GM12865 (cell line): ENCODE measurements at places on chromosomes 12 and 14.
A peak's percentile ranks its signal among the peaks of the same experiment; 100 is the strongest.

DNA sequence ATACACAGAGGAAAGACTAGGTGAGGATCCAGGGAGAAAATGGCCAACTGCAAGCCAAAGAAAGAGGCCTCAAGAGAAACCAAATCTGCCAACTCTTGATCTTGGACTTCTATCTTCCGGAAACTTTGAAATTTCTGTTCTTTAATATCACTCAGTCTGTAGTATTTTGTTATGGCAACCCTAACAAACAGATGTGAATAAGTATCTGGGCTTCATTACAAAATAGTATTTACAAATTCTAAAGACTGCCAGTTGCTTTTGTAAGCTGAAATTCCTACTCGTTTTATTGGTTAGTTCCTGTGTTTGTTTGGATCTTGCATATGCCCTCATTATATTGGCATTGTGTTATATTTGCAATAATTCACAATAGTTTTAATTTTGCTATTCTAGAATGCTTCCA is 143.2 kb upstream of the USP15 start:
- no peak for DNase-seq

GRCh38 chr12:104802208-104802607 is 155.9 kb downstream of the SLC41A2 start:
- no peak for DNase-seq

GRCh38 chr12:131747276-131748177 is 36.6 kb downstream of the SFSWAP start:
- DNase-seq: no peak

DNA sequence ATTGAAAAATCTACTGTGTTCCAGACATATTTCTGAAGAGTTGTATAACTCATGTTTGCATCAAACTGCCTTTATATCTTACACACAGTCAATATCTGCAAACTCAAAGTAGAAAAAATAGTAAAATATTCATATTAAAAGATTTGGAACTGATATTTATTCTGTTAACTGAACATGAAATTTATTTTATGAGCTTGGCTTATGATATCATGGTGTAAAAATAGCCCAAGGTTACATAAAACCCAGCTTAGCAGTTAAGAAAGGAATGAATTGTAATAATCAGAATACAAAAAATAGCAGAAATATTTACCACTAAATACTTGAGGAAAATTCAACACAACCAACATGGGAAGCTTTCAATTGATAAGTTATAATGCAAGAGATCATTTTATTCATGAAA is 367.9 kb downstream of the FLRT2 start:
- no peak for DNase-seq

- DNase-seq: no peak
Measured at GRCh38 chr12:119594399-119594730, 791 bp downstream of the TMEM233 start.

DNA sequence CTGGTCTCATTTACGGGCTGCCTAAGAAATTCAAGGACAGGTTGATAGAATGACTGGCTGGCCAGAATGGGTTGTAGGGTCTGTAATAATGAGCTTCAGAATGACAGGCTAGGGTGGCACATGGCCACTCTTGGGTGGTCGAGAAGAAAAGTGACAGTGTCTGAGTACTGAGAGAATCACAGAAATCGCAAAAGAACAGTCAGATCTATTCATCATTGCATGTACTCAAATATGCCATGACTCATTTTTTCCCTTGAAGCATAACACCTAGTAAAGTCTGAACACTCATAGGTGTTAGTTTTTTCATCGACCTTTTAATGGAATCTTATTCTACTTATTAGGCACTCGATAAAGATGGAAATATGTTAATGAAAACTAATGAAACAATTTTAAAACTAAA is 37.8 kb upstream of the SEL1L start:
- DNase-seq: no peak

DNA sequence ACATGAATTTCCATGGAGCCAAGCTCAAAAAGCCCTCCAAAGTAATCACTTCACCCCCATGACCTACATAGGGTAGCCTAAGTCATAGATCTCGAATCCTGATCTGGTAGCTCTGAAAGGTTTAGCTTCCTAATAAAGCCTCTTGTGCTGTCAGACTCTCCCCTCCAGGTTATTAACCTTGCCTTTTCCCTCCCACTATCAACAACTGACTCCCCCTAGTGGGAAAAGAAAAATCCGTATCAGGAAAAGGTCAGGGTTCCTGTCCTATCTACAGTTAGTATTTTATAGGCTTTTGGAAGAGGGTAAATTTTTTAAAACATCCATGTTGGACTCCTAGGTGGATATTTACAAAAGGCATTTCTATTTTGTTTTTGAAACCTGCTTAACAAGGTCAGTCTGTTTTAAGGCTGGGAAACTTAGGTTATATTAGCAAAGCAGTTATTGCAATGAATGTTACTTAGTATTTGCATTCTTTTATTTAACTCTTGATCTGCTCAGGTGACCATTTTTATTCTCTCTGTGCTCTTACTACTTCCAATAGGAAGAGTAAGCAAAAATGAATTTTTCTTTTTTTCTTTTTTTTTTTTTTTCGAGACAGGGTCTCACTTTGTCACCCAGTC is 8.0 kb downstream of the YY1 start:
- peak; percentile 42 for DNase-seq

DNA sequence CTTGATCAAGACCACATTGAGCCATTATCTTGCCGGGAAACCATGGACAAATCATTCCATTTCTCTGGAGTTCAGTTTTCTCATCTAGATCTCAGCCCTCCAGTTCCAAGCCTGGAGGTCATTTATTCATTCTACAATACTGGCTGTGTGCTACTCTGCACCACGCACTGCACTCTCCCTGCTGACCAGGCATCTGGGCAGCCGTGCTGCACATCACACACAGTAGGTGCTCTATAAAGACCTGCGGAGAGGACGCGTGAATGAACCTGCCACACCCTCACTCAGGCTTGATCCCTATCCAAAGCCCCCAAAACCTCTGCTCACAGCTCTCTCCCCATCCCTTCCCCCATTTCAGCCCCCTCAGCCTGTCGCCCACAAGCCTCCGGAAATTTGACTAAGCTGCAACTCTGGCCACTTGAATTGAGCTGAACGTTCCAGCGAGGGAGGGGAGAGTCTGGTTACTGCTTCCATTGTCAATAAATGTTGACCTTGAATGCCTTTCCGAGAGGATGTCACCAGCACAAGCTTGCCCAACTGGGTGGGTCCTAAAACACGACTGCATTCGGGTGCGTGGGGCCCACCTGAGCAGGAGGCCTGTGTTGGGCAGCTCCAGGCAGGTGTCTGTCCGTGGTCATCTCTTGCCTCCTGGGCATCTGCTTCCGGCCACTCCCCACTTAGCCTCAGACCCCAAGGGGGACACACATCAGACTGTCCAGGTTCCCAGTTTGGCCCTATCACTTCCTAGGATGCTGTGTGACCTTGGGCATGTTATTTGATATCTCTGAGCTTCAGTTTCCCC is 17.8 kb downstream of the FAIM2 start:
- DNase-seq: no peak

DNA sequence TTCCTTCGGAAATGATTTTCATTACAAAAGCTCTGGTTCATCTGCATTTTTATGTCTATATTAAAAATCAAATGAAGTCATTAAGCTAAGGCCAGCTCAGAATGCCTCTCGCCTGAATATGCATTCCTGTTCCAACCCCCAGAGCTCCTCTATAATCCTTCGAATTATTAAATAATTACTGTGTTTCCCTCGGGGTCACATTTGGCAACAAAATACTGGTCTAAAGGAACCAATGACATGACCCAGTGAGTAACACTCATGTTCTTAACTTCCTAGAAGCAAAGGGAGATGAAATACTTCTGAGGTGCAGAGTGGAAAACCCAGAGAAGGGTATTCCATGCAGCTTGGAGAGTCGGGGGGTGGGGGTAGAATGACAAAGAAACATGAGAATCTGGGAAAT is 68.3 kb downstream of the FOXN3 start:
- DNase-seq: no peak

DNA sequence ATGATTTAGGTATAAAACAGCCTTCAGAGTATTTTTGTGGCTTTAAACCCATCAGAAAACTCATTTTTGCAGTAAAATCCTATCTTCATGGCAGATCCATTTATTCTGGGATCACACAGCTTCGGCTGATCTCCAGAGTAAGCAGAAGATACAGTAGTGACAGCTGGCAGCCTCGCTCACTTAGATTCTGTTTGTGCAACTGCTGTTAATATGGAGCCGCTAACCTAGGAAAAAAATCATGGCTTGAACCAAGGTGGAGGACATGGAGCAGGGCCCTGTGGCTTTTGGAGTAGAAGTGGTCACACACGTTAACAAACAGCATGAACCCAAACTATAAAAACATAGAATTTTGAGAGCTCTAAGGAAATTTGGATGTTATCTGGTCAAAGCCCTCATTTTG is 137.2 kb upstream of the ARHGAP5 start:
- no peak for DNase-seq

DNA sequence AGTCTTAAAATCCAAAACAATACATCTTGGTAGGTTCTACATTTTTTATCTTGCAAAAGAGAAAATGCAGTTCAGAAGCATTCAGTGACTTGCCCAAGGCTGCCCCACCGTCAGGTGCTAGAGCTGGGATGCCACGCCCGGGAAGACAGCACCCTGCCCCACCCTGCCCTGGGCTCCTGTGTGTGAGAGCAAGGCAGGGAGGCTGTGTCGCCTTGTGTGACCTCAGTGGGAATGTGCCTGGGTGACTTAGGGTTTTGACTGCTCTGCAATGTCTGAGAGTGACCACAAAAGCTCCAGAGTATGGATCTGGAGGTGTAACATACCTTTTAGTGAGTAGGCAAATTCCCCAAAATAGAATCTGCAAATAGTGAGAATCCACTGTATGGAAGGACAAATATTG is 60.0 kb downstream of the AACS start:
- DNase-seq: no peak

- DNase-seq: no peak
Measured at GRCh38 chr12:89160716-89161123, 191.6 kb downstream of the DUSP6 start.

GRCh38 chr12:26846416-26846815 is 13.4 kb upstream of the ITPR2 start:
- no peak for DNase-seq

GRCh38 chr14:50334211-50334610 is 22.1 kb downstream of the DMAC2L start:
- no peak for DNase-seq

- no peak for DNase-seq
Measured at GRCh38 chr12:124554429-124555029, 12.9 kb downstream of the NCOR2 start.
